T-helper 1 cell treated with Interleukin-12 subunit alpha and Interleukin-12 subunit beta and Interleukin-4 antibody, amounts not matched to agents 30 ng/mL and 1 ng/mL, for 36 hours (primary cell): ENCODE measurements at places on chromosomes 6 and 20. TPM values are rescaled to one million over a fixed set of nuclear protein-coding genes. Genes with fewer than 3 reads are reported as not detected.

METTL24 gene
- not detected in 2 replicates for total RNA-seq

BMP7 gene
- 0.80 TPM in 1 of 2 replicates, not detected in the other for total RNA-seq

NRN1 gene
- 3.1 and 5.8 TPM in 2 replicates for total RNA-seq

PSORS1C2 gene
- not detected in 2 replicates for total RNA-seq

PROKR2 gene
- not detected in 2 replicates for total RNA-seq

ZNF334 gene
- 1.3 and 1.6 TPM in 2 replicates for total RNA-seq

FOXF2 gene
- not detected in 2 replicates for total RNA-seq
